Stimulated activated CD8-positive, alpha-beta memory T cell treated with anti-CD3 and anti-CD28 coated beads, Interleukin-7, amount 100 ng/mL, for 1 hour (primary cell): ENCODE measurements at places on chromosomes 5 and 9.

DNA sequence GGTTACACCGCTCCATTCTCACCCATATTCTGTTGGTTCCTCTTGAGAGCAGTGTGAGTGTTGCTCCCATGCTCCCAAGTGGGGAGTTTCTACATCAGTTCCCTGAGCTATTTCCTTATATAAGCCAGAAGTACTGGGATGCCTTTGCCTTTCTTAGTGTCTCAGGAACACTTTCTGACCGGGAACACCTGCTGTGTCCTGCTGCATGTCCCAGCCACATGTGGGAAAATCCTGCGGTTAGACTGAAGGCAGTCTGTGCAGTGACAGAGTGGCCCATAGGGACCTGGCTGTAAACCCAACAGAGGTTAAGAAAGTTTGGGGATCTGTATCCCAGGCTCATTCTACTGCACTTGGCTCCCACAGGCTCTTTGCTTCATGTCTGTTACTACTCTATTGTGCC, 126.0 kb downstream of the EGFLAM start:
- no peak for DNase-seq

GRCh38 chr5:9654886-9655285, 24.7 kb upstream of the TAS2R1 start:
- DNase-seq, result no peak

- DNase-seq, result no peak
These were observed 54.5 kb downstream of the AK8 start for GRCh38 chr9:132823370-132824145.

GRCh38 chr9:99860266-99860665, 38.6 kb downstream of the NR4A3 start:
- no peak for DNase-seq

GRCh38 chr5:58722160-58722559, 139.3 kb downstream of the RAB3C start:
- no peak for DNase-seq
